Left cardiac atrium (tissue), 4 donors: ENCODE measurements at places on chromosomes 2 and 18.

- peak; percentile 90 for DNase-seq
Measured at GRCh38 chr2:36355151-36355889, at the start of gene CRIM1. Gene CRIM1 (plus strand): TSS chr2:36355778. CDS start chr2:36356293, 515 bp downstream.

GRCh38 chr2:238810321-238810720 is 37.6 kb upstream of the TWIST2 start:
- DNase-seq, result no peak

DNA sequence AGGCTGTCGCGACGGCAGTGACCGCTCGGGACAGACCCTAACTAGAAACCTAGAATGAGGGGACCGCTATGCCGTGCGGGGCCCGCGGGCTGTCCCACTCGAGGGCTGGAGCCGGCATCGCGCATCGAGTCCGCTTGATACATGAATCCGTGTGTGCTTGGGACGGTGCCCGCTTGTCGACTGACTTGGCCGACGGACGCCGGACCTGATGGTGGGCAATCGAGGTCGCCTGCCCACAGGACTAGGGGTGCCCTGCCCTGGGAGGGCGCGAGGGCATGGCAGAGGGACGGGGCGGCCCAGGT is 749 bp upstream of the PTMA start:
- DNase-seq, result no peak

DNA sequence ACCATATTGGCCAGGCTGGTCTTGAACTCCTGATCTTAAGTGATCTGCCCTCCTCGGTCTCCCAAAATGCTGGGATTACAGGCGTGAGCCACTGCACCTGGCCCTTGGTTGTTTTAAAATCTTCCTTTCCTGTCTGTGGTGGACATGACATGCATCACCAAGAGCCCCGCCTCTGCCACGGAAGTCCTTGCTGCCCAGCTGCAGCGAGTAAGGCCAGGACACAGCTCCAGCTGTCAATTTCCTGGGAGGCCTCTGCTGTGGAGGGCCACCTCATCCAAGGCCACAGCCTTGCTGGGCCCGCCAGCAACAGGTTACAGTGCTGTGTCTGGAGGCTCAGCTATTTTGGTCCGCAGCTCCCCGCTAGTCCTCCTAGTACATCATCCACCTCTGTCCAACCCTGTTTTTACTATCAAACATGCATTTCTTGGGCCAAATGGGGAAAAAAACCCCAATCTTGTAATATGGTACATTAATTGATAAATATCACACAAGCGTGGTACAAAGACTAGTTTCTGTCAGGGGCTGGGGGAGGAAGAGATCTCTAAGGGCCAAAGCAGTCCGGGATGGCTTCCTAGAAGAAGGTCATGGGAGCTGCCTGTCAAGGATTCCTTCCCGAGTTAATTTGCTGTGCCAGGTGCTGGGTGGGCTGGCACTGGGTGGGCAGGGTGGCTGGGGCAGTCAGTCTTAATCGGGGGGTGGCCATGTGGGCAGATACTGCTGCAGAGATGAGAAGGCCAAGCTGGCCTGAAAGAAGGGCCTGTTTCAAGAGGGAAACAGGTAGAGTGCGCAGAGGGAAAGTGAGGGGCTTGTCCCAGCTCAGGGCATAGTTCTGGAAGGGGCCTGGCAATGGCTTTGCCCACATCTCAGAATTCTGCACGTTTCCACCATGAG is 100.5 kb downstream of the INHBB start:
- no peak for DNase-seq

- no peak for DNase-seq
Measured at GRCh38 chr2:135909976-135910375, 33.7 kb upstream of the MCM6 start.

- DNase-seq, result no peak
Measured at GRCh38 chr18:21069468-21069867, 42.1 kb downstream of the ROCK1 start.

GRCh38 chr2:130884503-130884902 is 47.8 kb downstream of the ARHGEF4 start:
- DNase-seq, result no peak

- no peak for DNase-seq
Measured at GRCh38 chr2:37636381-37637066, 34.9 kb downstream of the CDC42EP3 start.

GRCh38 chr2:85188852-85189251 is 55.7 kb downstream of the TCF7L1 start:
- no peak for DNase-seq

DNA sequence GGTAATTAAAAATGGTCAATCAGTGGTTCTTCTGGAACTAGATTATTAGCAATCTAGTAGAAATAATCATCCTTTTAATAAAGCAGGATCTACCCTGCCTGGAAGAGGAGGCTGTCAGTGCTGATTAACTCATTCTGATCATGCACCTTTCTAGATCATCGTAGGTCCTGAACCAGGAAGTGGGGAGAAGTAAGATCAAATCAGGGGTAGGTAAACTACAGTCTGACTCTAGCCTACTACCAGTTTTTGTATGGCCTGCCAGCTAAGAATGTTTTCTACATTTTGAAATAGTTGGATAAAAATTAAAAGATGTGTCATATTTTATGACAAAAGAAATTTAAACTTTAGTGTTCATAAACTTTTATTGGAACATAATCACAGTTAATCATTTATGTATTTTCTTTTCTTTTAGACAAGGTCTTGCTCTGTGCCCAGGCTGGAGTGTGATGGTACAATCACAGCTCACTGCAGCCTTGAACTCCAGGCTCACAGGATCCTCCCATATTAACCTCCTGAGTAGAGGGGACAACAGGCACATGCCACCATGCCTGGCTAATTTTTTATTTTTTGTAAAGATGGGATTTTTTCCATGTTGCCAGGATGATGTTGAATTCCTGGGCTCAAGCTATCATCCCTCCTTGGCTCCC is 36.1 kb downstream of the C18orf54 start:
- DNase-seq, result no peak

DNA sequence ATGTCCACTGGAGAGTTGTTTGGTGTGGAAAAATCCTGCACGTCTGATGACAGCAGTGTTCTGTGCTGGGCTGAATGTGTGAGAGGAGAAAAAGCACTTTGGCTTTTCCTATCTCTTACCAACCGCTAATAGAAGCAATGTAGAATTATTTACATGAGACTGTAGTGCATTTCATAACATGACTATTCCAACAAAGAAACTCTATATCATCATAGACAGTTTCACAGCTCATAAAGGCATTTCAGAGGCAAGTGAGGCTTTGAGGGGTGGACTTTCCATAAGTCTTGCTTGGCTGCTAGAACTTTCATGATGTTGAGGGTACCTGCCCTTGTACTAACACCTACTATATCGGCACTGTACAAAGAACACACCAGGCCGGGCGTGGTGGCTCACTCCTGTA is 345.1 kb upstream of the RAB12 start:
- no peak for DNase-seq

DNA sequence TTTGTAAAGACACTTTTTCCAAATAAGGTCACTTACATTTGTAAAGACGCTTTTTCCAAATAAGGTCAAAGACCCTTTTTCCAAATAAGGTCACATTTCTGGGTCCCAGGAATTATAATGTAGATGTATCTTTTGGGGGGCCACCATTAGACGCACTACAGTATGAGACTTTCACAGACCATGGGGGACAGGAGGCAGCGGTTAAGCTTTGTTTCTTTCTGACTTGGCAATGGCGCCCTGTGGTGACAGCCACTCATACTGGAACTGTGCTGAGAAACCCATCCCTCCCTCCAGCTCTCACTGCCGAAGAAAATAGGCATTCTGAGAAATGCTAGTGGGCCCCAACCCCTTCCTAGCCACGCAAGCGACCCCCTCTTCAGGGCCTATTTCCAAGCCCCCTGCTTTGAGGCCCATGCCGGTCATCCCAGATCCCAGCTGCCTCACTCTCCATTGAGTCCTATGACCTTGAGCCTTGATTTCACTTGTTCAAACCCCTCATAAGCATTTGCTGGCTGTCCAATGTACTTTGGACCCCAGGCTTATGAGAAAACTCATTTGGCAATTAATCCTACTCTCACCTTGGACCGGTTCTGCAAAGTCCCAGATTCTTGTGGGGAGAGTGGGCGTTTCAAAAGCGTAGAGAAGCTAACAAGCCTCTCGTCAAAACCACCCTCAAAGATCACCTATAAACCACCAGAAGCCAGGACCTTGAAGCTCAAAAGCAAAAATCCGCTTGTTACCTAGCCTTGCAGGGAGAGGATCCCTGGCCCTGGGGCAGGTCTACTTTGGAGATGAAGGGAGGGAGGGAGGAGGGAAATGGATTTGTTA is 11.3 kb upstream of the SPATA3 start:
- DNase-seq, result no peak

DNA sequence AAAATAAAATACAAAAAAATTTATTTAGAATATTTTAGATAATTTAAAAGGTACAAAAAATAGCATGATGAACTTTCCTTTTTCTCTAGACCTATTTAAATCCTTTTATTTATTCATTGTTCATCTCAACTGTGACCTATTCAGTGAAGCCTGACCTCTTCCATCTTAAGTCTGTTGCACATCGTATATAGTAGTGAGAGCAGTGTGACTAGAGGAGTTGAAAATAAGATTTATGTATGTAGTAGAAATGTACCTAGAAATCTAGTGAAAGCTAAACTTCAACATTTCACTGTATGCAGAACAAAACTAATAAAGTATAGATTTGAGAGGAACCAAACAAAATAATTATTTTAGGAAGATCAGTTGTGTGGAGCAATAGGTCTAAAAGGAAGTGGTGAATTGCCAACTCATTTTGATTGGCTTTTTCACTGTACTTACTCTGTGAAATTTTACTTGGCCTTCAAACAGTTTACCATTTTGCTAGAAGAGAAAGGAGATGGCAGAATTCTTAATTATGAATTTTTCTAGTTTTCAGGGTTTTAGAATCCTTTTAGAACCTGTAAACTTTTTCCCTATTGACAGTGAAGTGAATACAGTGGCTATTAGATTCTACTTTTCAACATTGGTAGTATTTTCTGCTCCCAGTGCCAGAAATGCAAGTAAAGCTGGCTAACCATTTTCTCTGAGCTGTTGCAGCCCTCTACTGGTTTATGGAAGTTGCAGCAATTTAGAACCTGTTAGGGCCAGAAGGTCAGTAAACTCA is 11.0 kb downstream of the ANKRD12 start:
- no peak for DNase-seq

- DNase-seq, result no peak
Measured at GRCh38 chr2:190405070-190405469, 3.1 kb upstream of the MFSD6 start.

- DNase-seq, result no peak
Measured at GRCh38 chr2:201915446-201915845, 109.1 kb downstream of the CDK15 start.

DNA sequence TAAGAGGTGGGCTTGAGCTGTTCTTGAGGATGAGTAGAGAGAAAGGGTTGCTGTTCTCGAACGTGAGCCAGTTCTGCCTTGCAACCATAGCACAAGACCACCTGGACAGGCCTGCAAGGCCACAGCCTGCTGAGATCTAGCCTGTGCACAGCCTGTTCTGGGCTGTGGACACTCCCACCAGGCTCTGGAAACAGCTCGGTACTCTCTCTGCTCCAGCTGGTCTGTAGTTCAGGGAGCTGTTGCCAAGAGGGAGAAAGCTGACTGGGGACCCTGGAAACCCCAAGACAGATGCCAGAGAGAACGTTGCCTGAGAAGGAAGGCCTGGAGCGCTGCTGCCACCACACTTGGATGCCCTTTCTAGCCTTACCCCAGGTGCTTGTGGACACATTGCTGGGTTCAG is 69.8 kb downstream of the CTIF start:
- no peak for DNase-seq

DNA sequence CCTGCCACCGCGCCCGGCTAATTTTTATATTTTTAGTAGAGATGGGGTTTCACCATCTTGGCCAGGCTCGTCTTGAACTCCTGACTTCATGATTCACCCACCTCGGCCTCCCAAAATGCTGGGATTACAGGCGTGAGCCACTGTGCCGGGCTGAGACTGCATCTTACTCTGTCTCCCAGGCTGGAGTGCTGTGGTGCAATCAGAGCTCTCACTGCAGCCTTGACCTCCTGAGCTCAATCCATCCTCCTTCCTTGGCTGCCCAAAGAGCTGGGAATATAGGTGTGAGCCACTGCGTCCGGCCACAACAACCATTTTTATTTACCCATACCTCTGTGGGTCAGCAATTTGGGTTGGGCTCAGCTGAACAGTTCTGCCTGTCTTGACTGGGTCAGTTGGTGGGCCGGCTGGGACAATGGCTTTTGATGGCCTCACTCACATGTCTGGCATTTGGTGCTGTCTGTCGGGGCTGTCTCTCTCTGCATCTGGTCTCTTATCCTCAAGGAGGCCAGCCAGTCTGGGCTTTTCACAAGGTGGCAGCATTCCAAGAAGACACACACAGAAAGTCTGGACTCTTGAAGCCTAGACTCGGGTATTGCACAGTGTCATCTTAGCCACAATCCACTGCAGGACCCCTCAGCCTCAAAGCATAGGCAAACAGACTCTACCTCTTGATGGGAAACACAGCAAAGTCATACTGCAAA is 116.8 kb upstream of the GATA6 start:
- no peak for DNase-seq

DNA sequence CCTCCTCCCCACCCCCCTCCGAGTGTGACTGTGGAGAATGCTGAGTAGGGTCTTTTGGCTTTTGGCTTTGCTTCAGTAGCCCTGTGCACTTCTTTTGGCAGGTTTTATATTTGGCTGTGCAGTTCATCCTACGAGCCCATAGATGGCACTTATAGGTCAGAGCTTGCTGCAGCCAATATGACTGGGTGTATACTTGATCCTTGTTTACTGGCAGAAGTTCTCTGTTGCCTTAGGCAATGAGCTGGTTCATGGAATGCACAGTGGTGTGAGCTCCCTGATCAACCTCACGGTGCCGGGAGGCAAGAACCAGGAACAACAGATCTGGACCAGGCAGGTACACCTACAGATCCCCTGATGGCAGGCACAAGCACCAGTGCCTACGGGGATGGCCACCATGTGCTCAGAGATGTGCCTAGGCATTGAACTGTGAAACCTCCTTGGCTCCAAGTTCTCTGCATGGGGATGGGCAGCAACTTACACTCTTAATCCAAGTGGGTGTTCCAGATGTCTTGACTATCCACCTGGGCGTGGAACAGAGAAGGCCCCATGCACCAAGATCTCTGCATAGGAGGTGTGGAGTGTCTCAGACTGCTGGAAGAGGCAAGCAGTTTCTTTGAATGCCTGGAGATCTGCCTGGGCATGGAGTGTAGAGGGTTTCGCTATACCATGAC is 190.4 kb downstream of the KIAA1328 start:
- DNase-seq, result no peak

GRCh38 chr2:173720306-173720705 is 244.9 kb downstream of the SP3 start:
- no peak for DNase-seq

GRCh38 chr2:197940382-197940781 is 136.0 kb downstream of the PLCL1 start:
- DNase-seq, result no peak

- no peak for DNase-seq
Measured at GRCh38 chr2:181324912-181325311, 132.3 kb upstream of the ITGA4 start.

DNA sequence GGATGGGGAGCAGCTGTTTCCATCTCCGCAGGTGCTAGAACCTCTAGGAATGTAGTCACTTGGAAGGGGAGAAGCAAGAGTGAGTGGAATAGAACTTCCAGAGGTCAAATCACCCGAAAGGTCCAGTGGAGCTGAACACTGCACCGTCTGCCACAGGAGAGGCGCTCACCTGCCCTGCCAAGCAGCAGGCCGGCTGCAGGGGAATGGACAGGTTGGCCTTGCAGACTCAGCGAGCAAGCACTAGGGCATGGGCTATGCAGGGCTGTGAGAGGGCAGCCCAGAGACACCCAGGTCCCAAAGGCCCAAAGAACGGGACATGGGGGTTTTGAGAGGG is 214.2 kb downstream of the TNS1 start:
- DNase-seq, result no peak

GRCh38 chr18:48774941-48775340 is 175.8 kb downstream of the SMAD7 start:
- no peak for DNase-seq
